ENCODE measurements at places on chromosomes 16 and 17.

DNA sequence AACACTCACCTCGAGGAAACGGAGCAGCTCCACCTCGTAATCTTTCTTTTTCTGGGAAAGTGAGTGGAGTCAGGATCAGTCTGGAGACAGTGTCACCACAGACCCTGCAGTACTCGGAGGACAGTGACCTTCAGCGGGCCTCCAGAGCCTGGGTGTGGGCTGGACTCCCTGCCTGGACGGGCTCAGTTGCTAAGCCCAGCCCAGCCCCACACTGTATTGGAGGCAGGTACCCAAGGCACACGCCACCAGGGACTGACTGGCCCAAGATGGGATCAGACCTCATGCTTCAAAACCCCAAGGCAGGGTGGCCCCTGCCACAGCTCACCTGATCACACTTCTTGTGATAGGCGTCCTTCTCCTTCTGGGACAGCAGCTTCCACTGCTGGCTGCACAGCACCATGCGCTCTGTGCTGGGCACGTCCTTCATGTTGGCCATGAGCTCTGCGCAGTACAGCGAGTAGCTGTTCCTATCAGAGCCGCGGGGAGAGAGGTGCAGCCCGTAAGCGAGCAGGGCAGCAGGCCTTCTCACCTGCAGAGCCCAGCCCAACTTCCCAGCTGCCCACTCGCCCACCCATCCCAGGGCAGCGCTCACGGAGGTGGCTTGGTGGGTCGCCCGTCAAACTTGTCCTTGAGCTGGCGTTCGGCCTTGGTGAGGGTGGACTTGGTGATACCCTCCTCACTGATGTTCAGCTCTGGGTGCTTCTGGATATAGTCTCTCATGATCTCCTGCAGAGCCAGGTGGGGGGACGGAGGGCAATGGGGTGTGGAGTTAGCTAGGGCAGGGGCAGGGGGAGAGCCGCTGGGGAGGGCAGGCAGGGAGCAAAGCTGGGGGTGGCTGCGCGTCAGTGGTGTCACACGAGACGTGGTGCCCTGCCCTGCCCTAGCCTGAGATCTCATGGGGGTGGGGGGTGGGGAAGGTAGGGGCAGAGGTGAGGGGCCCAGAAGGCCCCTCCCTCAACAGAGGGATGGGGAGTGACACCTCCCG lies 7.9 kb downstream of the UBTF start:
- DNase-seq: no peak

- DNase-seq: peak; percentile 62
Measured at GRCh38 chr17:48613862-48614694, 1.0 kb downstream of the HOXB8 start.

DNA sequence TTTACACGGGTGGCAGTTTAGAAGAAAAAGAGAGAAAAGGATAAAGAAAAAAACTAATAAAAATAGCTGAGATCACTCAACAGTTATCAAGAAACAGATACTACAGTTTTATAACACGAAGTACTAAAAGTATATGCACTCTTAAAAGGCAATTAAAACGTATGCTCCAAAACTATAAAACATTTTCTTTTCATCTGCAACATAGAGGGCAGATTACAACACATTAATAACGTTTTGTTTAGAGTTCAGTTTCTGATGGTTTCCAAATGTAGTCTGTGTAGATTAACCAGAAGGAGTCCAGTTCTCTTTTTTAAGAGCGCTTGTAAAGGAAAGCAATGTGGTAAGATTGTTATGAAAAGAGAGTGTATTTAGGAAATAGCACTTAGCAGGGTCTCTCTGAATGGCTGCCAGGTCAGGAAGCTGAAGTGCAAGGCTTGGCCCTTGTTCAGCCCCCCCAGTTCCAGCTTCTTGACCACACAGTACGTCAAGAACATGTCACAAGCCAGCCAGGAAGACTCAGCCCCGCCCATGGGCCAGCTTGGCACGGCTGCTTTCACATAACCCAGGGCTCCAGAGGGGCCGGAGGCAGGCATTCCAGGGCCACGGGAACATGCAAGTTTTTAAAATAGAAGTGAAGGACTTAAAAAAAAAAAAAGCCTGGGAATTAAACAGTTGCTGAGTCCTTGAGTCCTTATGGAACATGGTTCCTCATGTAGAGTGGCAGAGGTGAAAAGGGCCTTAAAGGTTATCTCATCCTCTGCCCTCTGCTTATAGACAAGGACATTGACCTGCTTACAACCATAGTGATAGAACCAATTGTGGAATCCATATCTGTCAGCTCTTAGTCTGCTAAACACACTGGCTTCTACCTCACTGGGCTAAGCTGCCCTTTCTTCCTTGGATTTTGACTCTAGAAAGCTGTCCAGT lies 147.4 kb upstream of the TBX2 start:
- peak; percentile 92 for DNase-seq

- no peak for DNase-seq
Measured at GRCh38 chr17:56838687-56839086, 4.7 kb downstream of the DGKE start.

DNA sequence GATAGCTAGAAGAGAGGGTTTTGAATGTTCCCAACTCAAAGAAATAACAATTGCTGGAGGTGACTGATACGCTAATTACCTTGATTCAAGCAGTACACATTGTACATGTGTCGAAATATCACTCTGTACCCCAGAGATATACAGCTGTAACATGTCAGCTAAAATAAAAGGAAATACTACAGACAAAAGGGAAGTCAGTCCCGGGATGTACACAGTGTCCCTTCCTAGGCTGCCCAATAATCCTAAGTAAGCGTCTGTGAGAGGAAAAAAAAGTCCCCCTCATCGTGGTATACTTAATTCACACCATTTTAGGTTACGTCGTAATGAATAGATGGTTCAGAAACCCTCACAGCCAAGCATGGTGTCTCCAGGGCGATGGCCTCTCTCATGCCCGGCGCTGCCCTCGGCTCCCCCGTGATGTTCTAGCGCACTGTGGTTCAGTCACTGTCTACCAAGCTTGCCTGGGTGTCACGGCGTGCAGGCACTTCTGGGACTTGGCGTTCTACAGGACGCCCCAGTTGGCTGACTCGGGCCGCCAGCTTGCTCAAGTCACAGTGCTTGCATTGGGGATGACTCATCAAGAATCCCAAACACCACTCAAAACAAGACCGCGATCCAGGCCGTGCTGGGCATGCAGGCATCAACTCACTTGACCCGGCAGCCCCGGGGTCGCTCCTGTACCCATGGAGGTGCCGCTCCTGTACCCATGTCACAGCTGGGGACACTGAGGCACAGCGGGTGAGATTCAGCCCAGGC lies 27.6 kb downstream of the CCDC40 start:
- no peak for DNase-seq

DNA sequence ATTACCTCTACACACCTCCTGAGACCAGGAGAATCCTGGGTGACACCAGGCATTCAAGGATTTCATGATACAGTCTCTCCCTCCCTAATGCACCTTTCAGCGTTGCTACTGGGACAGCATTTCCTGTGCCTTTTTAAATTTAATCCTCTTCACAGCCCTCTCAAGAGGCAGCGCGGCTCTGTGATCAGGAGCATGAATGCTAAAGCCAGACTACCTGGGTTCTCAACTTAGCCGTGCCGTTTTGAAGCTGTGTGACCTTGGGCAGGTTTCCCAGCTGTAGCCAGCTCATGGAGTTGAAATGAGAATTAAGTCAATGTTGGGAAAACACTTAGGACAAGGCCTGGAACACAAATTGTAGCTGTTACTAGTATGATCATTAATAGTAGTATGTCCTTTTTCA lies 191.8 kb downstream of the XYLT1 start:
- DNase-seq: no peak

DNA sequence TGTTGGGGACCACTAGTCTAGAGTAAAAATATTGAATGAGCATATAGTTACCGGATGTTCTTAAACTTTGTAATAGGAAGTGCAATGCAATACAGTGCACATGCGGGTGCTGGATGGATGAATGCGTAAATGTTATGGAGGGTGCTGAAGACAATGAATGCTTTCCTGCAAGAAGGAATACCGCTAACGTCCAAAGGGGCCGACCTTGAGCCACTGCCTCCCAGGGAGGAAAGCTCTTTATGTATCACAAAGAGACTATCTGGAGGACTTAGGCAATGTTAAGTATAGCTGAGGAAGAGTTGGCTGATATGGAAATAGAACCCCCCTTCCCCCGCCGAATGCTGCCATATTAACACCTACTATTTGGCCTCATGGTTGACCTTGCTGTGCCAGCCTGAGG lies 27.5 kb upstream of the SHCBP1 start:
- DNase-seq: no peak

- DNase-seq: peak; percentile 70
Measured at GRCh38 chr16:25838724-25839186, 147.0 kb downstream of the HS3ST4 start.

- DNase-seq: no peak
Measured at GRCh38 chr16:51057102-51057793, 93.8 kb downstream of the SALL1 start.

DNA sequence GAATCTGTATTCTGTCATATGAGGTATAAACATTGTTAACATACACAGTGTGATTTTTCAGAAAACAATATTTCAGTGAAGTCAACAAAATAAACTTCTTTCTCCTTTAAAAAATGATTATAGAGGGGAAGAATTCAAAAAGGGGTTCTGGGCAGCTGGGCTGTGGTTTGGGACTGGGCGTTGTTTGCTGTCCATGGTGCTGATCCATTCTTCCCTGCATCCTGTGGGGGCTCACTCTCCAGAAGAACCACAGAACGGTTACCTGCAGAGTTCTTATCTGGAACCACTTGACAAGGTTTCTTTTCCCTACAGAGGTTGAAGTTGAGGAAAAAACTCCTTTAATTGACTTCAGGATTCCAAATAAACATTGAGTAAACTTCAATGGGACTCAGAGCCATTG lies 1091.0 kb downstream of the CDH8 start:
- peak; percentile 4 for DNase-seq

- DNase-seq: no peak
Measured at GRCh38 chr17:72479113-72479512, 358.3 kb downstream of the SOX9 start.

DNA sequence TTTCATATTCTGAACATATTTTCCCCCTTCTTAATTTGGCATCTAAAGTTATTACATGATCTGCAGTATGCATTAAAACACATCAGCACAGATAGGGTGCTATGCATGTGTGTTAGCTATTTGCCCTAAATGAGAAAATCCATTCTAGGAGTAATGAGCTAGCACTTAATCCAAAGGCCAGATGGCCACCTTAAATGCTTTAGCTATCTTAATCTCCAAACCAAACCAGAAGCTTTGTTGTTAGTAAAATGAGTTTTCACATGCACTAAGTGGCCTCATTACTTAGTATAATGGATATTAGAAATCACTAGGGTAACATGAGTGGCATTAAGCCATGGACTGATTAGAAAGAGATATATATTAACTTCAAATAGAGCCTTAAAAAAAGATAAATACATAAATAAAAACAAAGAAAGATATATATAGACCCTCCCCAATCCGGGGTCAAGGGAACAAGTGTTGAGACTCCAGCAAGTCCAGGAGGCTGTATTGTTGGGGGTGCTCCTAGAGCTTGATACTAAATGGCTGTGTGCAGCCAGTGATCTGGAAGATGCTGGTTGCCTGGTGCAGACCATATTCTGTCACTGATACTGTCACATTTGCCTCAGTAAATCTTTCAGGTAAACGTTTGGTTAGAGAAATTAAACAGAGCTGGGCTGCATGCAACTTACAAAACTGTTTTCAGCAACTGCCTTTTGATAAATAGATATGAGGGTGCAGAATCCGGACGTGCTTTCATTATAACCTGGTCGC lies 67.3 kb downstream of the MYH10 start:
- no peak for DNase-seq

DNA sequence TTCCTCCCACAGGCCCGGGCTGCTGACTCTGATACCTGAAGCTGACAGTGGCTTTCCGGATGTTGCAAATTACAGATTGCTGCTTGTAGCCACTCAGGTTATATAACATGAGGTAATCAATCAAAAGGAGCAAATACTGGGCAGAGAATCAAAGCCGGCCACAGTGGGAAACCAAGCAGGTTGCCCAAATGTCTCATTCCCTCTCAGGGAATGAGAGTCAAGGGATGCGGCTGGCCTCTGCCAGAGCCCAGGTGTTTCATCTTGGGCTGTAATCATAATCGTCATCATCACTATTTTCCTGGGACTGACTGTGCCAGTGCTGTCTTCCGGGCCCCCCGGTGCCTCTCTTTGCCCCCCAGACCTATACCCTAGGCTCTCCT lies 292.4 kb upstream of the FOXF1 start:
- no peak for DNase-seq

- DNase-seq: no peak
Measured at GRCh38 chr17:73777131-73777449, 132.8 kb upstream of the SDK2 start.

GRCh38 chr17:61009663-61010062 lies 332.0 kb downstream of the BCAS3 start:
- DNase-seq: peak; percentile 14

DNA sequence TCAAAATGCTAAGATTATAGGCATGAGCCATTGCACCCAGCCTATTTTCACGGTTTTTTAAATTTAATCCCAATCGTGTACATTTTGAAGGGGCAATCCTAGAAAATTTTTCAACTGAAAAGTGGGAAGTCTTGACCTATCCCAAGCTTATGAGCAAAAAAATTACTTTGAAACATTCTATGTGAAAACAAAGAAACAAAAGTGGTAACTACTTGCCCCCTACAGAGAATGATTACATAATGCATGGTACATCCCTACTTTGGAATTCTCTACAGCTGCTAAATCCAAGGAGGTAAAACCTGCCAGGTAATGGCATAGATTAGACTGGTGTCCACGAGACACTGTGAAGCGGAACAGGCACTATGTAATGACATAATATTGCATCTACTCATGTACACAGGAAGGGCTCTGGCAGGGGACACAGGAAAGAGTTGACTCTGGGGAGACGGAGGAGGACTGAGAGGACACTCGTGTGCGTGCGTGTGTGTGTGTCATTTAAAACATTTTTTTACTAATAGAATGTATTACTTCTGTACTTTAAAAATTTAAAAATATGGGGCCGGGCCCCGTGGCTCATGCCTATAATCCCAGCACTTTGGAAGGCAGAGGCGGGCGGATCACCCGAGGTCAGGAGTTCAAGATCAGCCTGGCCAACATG lies 15.7 kb downstream of the ASGR2 start:
- no peak for DNase-seq

- no peak for DNase-seq
Measured at GRCh38 chr17:68792042-68792685, 163.0 kb downstream of the ABCA8 start.

GRCh38 chr17:54662978-54663876 lies 237.4 kb upstream of the TOM1L1 start:
- DNase-seq: no peak

- DNase-seq: no peak
Measured at GRCh38 chr16:53817117-53817755, 113.3 kb downstream of the FTO start.

DNA sequence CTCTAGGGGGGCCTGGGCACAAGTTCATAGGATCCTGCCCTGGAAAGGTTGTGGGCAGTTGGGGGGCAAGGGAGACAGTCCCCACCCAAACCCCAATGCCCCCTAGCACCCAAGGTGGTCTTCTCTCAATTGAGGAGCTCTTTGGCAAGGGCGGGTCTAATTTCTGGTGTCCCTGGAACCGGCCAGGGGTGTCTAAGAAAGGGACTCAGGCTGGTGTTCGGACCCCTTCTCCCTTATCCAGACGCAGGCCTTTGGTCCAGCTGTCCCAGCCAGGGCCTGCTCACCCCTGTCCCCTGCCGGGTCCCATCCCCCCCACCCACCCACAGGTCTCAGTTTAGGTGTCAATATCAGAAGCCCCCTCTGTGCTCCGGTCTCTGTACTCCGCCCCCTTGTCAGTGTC lies 860 bp upstream of the ARHGDIG start:
- DNase-seq: no peak

GRCh38 chr17:69176457-69176795 lies 34.7 kb upstream of the ABCA6 start:
- no peak for DNase-seq

GRCh38 chr17:2392252-2393173 lies 8.3 kb downstream of the MNT start:
- DNase-seq: peak; percentile 97
